ENCODE measurements at places on chromosomes 5 and 9. TPM values are rescaled to one million over a fixed set of nuclear protein-coding genes. Genes with fewer than 3 reads are reported as not detected.

The SOWAHA gene
- total RNA-seq: not detected

DNA sequence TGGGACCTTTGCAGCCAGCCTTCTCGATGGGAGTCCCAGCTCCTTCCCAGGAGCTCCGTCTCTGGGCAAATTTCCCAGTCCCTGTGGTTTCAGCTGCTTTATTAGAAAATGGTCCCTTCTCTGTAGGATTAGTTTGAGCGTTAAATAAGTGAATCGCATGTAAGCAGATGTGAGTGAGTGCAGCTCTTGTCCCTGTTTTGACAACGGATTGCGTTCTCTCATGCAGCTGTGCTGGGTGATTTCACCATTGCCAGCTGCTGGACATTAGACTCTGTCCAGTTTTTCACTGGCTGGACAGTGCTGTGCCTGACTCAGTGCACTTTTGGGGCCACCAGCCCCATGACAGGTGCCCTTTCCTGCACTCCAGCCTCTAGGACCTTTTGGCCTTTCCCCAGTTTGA is 11.6 kb upstream of the CEL start:
- no peaks in the 10 kb centered on the region for H3K27me3 ChIP-seq
- H3K4me1 ChIP-seq: peaks cover 21% of the 10 kb centered on the region
- H3K36me3 ChIP-seq: peaks cover 30% of the 10 kb centered on the region
- no peak overlapping the region for H3K27ac ChIP-seq
- H3K4me3 ChIP-seq: no peak overlapping the region

GRCh38 chr9:37746448-37747270 is 6.9 kb upstream of the TRMT10B start:
- no peaks in the 10 kb centered on the region for H3K36me3 ChIP-seq
- H3K4me1 ChIP-seq: no peaks in the 10 kb centered on the region

- H3K27me3 ChIP-seq: peaks cover 28% of the 10 kb centered on the region
- H3K36me3 ChIP-seq: no peaks in the 10 kb centered on the region
- no peaks in the 10 kb centered on the region for H3K4me1 ChIP-seq
- no peak overlapping the region for H3K4me3 ChIP-seq
- no peak overlapping the region for H3K27ac ChIP-seq
Measured at GRCh38 chr5:1265026-1265425, 29.8 kb downstream of the TERT start.

DNA sequence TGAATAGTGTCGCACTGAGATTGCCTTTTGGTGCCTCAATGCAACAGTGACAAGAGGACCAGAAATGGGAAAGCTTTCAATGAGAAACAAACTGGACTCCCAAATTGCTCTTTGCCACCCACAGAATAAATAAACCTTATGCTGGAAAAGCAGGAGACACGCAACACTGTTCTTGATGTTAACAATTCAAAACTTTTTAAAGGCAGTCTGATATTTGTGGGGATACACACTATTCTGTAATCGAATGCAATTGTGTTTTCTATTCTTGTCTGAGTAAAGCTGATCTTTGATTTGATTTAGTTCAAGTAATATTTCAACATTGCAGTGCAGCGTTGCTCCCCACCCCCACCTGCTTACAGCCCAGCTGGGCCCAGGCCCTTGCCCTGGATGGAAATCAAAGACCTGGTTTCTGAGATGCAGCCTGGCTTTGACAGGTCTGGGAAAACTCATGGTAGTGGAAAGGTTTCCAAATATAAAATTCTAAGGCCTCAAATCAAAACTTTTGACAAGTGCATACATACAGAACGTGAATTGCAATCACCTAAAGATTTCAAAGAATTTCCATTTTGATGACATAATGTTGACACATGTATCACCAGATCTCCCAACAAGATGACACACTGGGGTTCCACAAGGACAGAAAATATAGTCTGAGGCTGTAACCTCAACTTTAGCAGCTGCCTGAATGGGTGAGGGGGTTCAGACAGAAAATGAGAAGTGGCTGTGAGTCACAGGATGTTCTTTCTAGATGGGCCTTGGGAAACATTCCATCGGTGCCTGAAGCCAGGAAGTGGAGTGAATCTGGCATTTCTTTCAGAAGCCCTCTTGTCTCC is 55.1 kb downstream of the ABCA1 start:
- no peaks in the 10 kb centered on the region for H3K27me3 ChIP-seq
- peaks cover 61% of the 10 kb centered on the region for H3K4me1 ChIP-seq
- no peak overlapping the region for H3K4me3 ChIP-seq
- no peak for DNase-seq
- peaks cover 5% of the 10 kb centered on the region for H3K36me3 ChIP-seq
- H3K27ac ChIP-seq: peak overlapping the region; percentile 95

- H3K36me3 ChIP-seq: no peaks in the 10 kb centered on the region
- H3K27ac ChIP-seq: no peak overlapping the region
- peaks cover 6% of the 10 kb centered on the region for H3K27me3 ChIP-seq
- no peak overlapping the region for H3K4me3 ChIP-seq
- DNase-seq: no peak
Measured at GRCh38 chr5:146836226-146836842, 42.2 kb downstream of the PPP2R2B start.

DNA sequence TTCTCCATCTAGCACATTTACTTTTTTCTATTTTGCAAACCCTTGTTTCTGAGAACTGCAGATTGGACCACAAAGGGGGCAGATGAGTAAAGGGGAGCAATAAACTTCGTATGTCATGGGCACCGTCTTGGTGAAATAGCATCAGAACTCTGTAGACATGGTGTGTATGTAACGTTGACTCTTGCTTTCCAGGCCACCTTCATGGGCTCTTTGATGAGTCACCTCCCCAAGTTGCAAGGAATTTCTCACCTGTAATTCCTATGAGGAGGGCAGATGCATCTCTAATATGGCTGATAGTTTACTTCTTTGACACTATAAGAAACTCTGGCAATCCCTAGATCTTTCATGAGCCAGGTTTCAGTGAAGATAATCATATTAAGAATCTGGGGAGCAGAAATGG is 163.4 kb upstream of the PLPPR1 start:
- H3K27me3 ChIP-seq: no peaks in the 10 kb centered on the region
- H3K36me3 ChIP-seq: no peaks in the 10 kb centered on the region
- no peak overlapping the region for H3K27ac ChIP-seq
